ENCODE measurements at places on chromosomes 5 and 9.

GRCh38 chr5:113022661-113023060, 46.1 kb downstream of the DCP2 start:
- no peak for DNase-seq

GRCh38 chr9:2628919-2629318, 7.3 kb downstream of the VLDLR start:
- peak; percentile 16 for DNase-seq

- DNase-seq, result no peak
These were observed 250.1 kb upstream of the SGCD start for GRCh38 chr5:156076912-156077311.

GRCh38 chr5:9502050-9502834, 43.6 kb downstream of the SEMA5A start:
- DNase-seq, result peak; percentile 44

DNA sequence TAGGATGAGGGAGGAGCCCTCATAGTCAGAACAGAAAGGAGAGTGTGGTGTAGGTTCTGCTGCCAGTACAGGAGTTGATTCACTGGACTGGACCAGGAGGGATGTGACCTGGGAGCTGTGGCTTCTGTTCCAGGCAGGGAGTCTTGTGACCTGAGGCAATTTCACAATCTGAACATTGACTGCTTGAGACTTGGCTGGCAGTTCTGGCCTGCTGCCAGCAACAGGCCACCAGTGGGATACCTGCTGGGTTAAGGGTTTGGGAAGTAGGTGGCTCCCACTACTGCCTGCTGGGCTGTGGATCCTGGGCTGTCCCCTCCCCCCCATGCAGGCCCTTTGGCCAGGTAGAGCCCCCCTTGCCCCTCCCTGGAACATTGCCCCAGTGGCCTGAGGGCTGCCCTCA, 268.6 kb upstream of the ARRDC3 start:
- DNase-seq, result no peak

DNA sequence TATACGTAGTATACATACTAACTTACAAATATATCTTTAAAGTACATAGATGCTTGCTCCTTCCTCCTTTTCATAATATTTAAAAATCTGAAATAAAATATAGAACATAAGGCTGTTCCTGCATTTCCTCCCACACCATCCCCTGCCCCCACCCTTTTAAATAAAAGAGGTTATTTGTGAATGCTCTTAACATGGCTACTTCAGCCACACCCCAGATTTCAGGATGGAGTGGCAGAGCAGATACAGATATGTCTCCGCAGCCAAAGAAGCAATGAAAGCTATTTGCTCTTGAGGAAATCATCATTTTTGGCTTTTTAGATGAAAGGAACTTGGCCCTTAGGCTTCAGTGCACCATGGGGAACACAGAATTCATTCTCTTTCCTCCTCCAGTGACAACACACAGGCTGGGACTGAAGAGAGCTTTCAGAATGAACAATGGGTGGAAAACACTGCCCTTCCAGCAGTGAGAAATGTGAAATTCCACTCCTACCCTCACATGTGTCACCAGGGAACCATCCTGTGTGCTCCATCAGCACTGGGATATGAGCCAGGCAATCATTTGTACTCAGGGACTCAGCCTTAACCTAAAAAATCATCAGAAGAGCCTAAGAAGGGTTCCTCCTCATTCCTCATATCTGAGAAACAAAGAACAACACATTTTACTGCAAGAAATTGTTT, 134.3 kb downstream of the PPP2R2B start:
- no peak for DNase-seq

DNA sequence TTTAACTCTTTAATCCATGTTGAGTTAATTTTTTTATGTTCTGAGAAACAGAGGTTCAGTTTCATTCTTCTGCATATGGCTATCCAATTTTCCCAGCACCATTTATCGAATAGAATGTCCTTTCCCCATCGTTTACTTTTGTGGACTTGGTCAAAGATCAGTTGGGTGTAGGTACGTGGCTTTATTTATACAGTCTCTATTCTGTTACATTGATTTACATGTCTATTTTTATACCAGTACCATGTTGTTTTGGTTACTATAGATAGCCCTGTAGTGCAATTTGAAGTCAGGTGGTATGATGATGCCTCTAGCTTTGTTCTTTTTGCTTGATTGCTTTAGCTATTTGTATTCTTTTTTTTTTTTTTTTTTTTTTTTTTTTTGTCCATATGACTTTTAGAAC, 462.0 kb downstream of the HTR1A start:
- no peak for DNase-seq

- no peak for DNase-seq
These were observed 160.2 kb downstream of the SSBP2 start for GRCh38 chr5:81590498-81591384.

DNA sequence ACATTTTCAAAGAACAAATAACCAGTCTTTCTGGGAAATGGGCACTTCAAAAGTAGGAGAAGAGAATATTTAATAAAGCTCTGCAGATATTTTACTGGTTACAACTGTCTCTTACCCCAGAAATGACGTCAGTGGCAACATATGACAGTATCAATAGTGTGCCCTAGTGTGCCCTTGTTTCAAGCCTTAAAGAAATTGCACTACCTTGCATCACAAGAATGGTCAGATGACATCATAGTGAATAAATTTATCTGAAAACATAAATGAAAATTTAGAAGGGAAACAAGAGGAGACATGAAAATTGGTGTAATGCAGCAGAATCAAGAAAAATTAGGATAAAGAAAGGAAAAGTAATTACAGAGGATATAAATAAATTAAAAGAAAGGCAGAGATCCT, 176.7 kb downstream of the GNAQ start:
- DNase-seq, result no peak

GRCh38 chr5:39209924-39210323, 9.4 kb downstream of the FYB1 start:
- no peak for DNase-seq

GRCh38 chr5:144122081-144122480, 48.4 kb downstream of the YIPF5 start:
- DNase-seq, result no peak

- DNase-seq, result no peak
These were observed 48.8 kb downstream of the LNPEP start for GRCh38 chr5:96984506-96985192.

All from foreskin fibroblast (primary cell).